ENCODE measurements at places on chromosomes 1 and 21.

DNA sequence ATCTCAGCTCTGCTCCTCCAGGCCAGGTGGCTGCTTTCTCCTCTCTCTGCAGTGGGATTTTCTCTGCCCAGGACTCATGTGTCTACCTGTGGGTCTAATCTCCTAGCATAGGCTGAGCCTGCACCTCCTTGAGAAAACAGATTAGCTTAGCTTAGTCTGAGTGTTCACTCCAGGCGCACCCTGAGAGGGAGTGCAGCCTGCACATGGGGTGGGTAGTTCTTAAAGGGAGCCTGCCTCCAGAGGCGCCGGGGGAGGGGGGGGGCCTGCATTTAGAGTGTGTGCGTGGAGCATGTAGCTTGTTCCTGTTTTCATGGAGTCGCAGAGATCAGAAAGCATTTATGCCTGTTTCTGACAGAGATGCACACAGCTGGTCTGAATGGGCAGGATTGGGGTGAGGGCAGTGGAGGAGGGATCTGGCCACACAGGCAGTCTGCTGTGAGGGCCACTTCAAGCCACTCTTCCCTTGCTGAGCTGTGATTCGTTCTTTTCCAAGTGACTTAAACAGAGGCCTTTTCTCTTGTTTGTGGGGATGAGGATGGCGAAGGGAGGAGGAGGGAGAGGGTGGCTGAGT is 45.2 kb downstream of the GALNT2 start:
- peak; percentile 67 for DNase-seq

DNA sequence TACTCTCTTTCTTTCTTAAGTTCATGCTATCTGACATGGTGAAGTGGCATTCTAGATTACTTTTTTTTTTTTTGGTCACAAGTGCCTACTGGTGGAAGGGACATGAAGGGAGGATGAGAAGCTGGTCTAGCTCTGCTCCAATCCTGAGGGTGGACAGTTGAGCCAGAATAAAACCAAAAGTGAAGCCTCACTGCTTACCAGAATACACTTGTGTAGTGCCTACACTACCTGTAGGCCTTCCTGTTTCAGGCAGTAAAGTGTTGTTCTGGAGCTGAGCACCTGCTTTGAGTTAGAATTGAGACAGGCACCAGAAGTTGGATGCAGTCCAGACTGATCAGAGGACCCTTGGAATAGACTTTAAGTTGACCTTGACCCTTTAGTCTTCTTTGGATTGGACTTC is 40.4 kb upstream of the APOBEC4 start:
- DNase-seq: no peak

- DNase-seq: no peak
Measured at GRCh38 chr1:151158326-151158725, 1.9 kb downstream of the TNFAIP8L2 start.

- peak; percentile 34 for DNase-seq
Measured at GRCh38 chr1:27001570-27002360, 8.3 kb downstream of the TRNP1 start.

DNA sequence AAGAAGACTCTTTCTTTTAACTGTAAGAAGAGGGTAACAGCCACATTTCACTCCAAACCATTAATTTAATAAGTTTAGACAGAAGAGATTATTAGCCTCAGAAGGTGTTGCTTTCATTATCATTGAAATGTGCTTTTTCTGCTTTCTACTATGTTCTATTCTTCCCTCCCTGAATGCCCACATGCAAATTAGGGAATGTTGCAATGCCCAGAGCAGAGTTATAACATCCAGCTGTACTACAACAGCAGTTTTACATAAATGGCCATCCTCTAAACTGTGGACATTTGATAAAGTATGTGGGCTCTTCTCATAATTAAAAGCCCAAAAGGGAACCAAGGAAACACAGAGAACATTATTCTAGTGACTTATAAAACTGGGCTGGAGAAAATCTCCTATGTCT is 82.2 kb upstream of the SOD1 start:
- no peak for DNase-seq

- DNase-seq: no peak
Measured at GRCh38 chr1:179632868-179633267, 41.2 kb downstream of the TDRD5 start.

DNA sequence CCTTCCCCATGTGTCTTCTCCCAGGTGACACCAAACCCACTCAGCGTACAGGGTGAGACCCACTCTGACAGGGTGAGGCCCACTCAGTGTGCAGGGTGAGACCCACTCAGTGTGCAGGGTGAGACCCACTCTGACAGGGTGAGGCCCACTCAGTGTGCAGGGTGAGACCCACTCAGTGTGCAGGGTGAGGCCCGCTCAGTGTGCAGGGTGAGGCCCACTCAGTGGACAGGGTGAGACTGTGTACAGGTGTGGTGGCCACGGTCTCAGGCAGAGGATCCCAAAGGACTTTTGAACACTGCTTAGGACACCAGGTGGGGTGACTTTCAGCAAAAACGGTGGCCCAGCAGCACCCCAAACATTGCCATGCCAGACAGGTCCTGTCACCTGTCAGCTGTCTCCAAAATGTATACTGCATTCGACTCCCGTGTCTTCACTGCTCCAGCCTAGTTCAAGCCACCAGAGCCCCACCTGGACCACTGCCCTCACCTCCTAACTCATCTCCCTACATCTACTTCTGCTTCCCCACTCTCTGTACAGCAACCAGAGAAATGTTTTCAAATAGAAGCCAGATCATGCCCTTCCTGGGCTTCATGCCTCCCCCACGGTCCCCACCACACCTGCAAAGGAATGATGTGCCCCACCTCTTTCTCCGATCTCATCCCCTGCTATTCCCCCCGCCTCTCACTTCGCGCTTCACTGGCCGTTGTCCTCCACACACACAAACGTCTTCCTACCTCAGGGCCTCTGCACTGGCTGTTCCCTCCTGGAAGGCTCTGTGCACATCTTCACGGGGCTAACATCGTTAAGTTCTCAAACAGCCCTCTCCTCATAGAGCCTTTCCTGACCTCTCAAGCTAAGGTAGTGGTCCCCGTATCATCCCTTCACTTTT is 52.1 kb downstream of the ACBD3 start:
- DNase-seq: no peak

DNA sequence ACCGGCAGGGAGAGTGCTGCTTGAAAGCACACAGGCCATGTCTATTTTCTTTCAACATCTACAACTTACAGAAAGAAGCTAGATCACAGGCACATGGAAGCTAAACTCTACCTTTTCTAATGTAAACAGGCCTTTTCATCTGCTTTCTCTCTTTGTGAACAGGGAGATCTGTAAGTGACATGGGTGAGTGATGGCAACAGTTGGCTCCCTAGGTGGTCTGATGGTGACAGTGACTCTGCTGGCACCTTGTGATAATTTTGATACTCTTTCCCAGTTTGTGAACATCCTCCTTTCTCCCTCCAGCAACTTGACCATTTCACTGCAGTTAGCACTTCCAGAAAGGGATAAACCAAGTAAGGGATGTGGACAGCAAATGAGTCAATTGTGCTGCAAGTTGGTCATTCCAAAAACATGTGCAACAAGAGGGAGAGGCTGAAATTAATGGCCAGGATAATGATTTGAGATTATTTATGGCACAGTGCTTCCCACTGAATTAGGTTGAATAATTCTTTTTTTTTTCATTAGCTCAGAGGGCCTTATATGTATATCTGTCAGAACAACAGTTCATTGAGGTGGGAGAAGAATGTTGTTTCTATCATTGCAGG is 89.5 kb downstream of the XCL2 start:
- no peak for DNase-seq

GRCh38 chr1:31984419-31985347 is 29.0 kb upstream of the KHDRBS1 start:
- DNase-seq: no peak

- no peak for DNase-seq
Measured at GRCh38 chr1:226651041-226651731, 87.9 kb downstream of the ITPKB start.

DNA sequence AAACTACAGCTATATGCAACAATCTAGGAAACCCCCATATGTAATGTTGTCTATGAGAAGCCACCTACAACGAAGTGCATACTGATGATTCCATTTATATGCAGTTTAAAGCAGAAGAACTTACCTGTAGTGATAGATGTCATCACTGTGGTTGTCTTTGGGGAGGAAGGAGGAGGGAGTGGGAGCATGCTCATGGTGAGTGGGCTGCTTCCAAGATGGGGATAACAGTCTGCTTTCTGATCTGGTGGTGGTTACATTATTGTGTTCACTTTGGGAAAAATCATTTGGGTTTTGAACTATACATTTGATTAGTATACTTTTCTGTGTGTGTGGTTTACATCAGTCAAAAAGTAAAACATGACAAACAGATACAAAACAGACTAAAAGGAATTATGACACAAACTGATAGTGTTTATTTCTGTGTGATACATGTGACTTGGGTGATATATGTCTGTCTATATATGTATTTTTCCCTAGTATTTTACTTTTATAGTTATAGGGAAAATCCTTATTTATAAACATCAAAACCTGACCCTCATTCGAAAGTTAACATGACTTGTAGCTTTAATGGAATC is 184.7 kb downstream of the VPS13D start:
- no peak for DNase-seq

- no peak for DNase-seq
Measured at GRCh38 chr1:247110627-247111258, 6.6 kb upstream of the ZNF669 start.

DNA sequence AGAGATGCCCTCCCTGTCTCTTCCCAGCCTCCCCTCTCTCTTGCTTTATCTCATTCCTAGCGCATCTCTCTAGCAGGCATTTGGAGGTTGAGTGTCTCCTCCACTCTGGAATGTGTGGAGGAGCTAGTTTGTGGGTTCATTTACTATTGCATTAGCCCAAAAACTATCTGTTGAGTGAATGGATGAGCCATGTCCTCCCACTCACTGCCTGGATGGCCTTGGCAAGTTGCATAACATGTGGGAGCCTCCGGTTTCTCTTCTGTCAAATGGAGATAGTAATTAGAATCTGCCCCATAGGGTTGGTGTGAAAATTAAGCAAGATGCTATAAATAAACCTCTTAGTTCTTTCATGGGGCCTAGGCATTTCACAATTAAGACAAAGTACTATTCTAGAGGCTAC is 181.8 kb downstream of the KAZN start:
- no peak for DNase-seq

DNA sequence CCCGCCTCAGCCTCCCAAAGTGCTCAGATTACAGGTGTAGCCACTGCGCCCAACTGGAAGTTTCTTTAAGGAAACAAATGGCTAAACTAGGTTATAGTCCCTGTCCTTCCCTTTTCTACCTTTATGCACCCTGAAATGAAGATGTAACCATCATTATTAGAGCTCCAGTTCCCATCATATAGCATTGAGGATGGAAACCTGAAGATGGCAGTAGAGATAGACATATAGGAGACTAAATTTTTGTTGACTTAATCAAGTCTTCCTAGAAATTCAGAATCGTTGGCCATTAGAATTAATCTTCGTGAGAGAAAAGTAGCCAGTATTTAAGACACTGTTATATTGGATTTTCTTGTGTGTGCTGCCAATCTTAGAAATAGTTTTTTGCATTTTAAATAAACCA is 1016.3 kb upstream of the NCAM2 start:
- DNase-seq: no peak

GRCh38 chr1:52603630-52604029 is 1.5 kb downstream of the GPX7 start:
- no peak for DNase-seq

- DNase-seq: no peak
Measured at GRCh38 chr1:215720126-215720525, 153.0 kb downstream of the KCTD3 start.

- DNase-seq: no peak
Measured at GRCh38 chr1:20981915-20982314, 194.8 kb downstream of the EIF4G3 start.

- DNase-seq: no peak
Measured at GRCh38 chr1:168843950-168844349, 114.9 kb upstream of the DPT start.

DNA sequence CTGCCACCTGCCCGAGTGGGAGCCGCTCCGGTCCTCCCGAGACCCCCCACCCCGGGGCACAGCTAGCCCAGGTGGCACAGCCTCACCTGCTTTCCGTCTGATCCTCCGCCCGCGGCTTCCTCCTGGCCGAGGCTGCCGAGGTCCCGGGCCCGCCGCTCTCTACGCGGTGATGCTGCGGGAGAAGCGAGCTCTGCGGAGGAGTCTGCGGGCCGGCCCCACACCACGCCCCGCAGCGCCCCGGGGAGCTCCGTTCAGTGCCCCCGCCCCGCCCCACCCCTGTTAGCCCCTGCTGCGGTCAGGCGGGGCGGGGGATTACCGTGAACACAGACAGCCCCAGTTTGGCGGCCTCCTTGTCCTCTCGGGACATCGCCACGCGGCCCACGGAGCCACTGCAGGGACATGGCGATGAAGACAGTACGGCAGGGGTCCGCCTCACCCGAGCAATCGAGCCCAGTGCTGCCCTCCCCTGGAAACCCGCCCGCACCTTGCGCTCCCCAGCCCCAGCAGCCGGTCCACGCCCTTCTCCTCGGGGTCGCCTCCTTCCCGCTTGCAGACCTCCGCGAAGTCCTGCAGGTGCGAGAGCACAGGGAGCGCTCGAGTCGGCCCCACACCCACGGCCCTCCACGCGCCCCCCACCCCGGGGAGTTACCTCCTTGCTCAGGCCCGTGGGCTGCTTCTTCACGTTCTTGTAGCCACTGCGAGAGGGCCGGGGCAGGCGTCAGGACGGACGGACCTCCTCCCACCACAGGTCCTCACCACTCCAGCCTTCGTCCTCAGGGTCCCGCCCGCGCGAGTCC is 933 bp downstream of the C1orf35 start:
- no peak for DNase-seq

- no peak for DNase-seq
Measured at GRCh38 chr1:70902211-70902610, 145.4 kb downstream of the PTGER3 start.

DNA sequence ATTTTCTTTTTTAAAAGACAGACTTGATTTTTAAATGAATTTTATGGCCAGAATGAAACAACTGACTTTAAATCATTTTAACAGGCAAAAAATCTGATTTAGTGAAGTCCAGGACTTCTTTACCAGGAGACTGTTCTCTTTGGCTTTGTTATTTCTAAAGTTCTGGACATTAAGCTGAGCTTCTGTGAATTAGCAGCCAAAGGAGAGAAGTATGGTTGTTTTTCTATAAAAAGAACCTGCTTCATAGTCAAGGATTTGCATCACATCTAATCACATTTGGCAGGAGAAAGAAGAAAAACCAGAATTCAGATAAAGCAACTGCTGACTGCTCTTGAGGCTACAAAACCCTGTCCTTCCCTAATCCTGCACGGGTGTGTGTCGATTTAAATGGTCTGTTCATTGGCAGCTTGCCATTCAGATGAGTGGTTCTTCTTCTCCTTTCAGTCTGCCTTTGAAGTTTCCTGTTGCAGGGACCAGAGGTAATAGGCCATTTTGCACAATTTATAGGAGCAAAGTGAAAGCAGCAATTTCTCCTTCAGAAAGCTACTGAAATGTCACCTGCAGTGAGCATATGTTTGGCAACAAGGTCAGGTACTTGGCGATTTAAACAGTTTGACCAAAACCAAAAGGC is 215.4 kb downstream of the OLFM3 start:
- no peak for DNase-seq

- no peak for DNase-seq
Measured at GRCh38 chr1:172875892-172876291, 174.8 kb downstream of the TNFSF18 start.

- no peak for DNase-seq
Measured at GRCh38 chr1:99691175-99691574, 45.3 kb downstream of the PALMD start.
